ENCODE measurements at places on chromosomes 3 and 15.

DNA sequence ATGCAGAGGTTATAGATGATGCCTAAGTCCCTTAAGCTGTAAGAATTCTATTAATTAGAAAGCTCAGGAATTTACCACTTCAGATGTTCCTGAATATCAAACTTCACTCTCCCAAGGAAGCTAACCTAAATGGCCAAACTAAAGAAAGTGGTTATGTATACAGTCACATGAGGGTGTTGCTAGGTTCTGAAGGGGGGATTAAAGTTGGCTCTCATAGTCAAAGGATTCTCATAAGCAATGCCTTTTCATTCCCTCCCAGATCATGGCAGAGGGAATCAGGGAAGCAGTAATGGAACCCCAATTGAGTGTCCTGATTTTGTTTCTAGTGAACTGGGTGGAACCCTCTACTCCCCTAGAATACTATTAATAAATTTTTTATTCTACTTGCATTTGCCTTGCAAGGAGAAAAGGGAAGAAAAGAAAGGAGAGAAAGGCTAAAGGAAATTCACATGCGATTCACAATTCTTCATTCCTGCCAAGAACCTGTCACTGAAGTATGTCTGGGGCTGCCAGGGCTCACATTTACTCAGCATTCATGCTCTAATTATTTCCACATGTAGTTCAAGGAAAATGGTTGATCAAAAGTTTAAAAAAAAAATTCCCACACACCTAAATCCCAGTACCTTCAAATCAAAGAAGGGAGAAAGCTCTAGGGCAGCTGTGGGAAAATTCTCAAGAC, 25.1 kb downstream of the FSTL1 start:
- DNase-seq = no peak

DNA sequence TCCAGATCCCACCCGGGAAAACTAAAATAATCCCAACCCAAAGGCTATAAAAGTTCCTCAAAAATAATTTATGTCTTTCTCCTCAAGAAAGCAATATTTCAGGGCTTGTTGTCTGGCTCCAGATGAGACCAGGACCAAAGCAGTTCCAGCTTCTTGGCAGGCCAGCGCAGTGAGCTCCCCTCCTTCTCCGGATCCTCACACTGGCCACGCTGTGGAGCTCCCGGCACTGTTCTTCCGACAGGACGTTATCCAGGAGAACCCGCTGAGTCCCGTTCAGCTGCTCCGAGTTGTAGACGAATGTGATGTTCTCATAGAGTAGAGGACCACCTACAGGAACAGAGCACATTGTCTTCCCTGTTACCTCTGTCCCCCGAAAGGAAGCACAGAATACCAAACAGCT, 146.3 kb downstream of the P3H2 start:
- no peak for DNase-seq

DNA sequence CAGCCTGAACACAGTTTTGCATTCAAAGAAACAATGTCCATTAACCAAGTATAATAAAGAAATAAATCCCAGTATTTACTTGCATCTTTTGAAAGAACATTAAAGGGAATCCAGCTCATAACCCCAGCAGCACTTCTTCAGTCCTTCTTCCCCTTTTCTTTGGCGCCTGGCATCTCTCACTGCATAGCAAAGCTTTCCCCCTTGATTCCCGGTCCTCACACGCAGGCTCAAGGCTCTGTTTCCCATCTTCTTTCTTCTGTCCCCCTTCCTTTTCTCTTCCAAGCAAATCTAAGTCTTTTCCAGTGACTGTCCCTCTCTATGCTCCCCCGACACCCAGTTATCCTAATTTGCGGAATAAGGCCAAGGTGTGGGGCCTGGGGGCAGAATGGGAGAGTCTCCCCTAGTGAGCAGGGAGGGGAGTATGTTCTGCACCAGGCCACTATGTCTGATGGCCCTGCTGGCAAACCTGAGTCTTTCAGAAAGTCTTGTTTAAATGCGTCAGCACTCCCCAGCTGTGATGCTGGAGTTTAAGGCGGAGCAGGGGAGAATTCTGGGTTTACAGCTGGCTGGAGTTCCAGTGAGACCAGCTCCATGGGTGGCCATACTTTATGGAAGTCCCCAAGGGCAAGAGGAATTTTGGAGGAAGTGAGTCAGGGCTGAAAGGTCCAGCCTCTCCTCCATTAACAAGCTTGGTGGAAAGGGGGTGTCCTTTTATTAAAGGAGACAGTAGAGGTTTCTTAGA, 42.1 kb downstream of the GOLGA6A start:
- no peak for DNase-seq

DNA sequence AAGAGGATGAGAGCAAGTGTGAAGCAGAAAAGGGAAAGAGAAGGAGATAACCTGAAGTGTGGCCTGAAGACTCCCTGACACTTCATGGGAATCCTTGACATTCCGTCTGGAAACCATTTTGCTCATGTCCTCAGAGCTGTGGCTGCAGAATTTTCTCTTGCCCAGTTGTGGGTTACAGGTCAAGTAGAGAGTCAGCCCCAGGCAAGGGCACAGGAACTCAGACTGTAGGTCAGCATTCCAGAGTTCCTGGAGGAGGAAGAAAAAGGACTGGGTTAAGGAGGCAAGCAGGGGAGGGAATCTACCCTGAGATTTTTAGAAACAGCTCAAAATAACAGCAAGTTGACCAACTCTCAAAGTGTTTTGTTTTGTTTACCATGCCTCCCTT, 4.1 kb upstream of the THSD4 start:
- DNase-seq = no peak

GRCh38 chr3:48695393-48695753, 9.7 kb upstream of the NCKIPSD start:
- DNase-seq = no peak

- DNase-seq = no peak
Observed at GRCh38 chr3:195040773-195041520, 230.0 kb downstream of the XXYLT1 start.

GRCh38 chr15:34336991-34337556, 507 bp downstream of the SLC12A6 start:
- DNase-seq = peak; percentile 49

DNA sequence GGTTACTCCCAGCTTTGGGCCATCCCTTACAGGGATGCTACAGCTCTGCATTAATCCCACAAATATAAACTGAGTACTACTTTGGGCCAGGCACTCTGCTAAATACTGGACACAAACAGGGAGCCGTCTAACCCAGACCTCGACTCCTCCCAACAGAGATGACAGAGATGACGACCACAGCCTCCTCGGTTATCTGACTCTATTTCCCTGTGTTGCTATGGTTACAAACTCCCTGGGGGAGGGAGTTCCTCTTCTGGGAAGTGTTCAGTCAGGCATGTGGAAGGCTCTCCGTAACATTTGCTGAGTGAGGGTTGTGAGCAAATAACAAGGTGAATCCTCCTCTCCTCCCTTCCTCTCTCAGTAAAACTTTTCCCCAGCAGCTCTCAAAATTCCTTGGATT, 6.7 kb upstream of the CMTM7 start:
- no peak for DNase-seq

- no peak for DNase-seq
Observed at GRCh38 chr3:10824468-10824867, 8.4 kb downstream of the SLC6A11 start.

- DNase-seq = peak; percentile 13
Observed at GRCh38 chr3:30524357-30525040, 81.9 kb upstream of the TGFBR2 start.

DNA sequence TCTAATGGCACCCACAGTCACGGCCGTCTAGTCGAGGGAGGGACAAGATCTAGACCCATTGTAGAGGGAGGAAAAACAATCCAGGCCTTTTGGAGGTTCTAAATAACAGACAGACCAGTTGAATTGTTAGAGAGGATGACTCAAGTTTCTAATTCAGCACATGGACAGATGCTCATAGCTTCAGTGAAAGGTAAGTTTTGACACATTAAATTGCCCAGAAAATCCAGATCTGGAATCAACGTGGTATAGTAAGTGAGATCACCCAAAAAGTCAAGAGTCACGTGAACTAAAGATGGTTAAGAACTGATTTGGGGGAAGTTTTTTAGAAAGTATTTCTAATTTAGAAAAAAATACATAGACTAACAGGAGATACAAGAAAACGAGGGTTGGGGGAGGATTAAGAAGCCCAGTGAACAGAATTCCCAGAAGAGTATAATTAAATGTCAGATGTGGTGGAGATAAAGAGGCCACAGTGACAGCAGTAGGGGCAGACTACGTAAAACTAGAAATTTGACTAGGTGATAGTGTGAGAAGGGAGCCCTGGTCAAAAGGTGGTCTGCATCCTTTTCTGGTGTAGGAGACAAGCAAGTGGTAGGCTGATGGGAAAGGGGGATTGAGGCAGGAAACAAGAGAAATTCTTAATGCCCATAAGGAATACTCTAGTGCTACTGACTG, 47.1 kb downstream of the CAPN7 start:
- no peak for DNase-seq

DNA sequence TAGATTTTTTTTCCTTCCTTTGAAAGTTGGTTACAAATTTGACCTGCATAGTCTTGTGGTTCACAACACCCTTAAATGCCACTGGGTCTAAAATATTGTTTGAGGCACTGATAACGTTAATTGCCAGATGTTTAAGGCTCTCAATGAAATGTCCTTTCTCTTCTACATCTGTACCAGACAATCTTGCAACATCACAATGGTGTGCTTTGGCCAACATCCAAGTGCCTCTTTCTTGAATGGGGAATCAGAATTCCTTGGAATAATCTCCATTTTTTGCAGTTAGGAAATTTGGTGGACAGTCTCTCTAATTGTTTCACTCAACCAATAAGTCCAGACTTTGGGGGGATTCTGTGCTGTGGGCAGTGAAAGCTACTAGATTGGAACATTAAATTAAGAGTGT, 26.0 kb upstream of the PEX5L start:
- no peak for DNase-seq

DNA sequence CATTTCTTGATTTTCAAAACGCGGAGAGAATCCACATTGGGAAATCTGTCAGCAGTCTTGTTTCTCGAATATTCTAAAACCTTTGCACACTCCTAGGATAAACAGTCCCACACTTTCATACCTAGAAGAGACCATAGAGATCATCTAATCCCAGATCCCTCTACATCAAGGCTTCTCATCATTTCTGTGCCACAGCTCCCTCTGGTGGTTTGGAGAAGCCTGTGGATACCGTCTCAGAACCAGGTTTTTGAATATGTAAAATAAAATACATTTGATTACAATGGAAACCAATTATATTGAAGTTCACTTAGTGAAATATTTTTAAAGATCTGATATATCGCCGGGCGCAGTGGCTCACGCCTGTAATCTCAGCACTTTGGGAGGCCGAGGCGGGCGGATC, 211.9 kb upstream of the GOLGA6L4 start:
- peak; percentile 24 for DNase-seq

DNA sequence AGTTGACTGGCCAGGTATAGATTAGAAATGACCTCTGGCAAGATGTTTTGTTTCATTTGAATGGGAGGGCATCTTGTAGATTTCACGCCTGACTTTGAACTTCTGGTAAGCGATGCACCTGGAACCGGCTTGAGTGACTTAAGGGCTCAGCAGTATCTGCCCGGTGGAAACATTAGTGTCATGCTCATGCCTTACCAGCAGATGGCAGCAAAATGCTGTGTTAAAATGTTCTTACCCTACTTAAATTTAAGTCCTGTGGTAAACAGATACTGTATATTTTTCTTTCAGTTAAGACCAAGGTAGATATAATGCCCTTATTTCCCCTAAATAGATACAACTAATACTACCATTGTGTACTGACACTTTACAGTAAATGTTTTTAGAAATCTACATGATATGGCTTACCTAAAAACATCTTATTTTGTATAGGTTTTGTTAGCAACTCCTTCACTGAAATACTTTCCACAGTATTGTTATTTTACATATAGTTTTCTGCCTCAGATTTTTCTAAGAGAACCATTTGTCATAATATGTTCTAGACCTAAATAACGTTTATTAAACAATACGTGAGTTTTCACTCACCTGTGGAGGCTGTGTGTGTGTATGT, 25.5 kb downstream of the ASB7 start:
- peak; percentile 69 for DNase-seq

- no peak for DNase-seq
Observed at GRCh38 chr3:37680401-37680800, 181.3 kb upstream of the CTDSPL start.

DNA sequence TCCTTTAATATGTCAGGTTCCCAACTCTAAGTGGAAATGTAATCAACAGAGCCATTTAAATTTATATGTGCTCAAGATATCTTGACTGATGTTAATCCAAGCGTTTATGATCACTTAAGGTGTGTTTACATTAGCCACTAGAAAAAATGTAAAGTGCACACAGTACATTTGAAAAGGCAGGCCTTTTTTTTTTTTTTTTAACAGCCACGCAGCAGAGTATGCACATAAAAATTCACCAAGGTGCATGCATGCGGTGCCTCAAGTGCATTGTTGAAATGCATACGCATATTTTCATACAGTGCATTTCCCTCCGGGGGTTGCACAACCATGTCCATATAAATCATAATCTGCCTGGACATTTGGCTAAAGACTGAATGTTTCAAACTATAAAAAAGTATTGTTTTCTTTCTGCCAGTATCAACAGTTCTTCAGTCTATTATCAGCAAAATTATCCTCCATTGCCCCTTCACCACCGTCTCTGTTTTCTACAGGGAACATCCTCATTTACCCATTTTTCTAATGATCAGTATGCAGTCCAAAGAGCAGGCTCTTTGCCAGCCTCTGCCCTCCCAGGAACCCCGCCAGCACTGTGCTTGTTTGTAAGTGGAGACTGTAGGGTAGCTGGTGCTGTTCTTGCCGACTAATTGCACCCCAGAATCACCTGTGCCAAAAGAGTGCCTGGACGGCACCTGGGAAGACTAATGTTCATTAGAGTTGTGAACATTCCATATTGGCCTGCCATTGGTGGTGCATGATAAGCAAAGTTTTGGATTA, 611.2 kb upstream of the CFAP20DC start:
- no peak for DNase-seq

DNA sequence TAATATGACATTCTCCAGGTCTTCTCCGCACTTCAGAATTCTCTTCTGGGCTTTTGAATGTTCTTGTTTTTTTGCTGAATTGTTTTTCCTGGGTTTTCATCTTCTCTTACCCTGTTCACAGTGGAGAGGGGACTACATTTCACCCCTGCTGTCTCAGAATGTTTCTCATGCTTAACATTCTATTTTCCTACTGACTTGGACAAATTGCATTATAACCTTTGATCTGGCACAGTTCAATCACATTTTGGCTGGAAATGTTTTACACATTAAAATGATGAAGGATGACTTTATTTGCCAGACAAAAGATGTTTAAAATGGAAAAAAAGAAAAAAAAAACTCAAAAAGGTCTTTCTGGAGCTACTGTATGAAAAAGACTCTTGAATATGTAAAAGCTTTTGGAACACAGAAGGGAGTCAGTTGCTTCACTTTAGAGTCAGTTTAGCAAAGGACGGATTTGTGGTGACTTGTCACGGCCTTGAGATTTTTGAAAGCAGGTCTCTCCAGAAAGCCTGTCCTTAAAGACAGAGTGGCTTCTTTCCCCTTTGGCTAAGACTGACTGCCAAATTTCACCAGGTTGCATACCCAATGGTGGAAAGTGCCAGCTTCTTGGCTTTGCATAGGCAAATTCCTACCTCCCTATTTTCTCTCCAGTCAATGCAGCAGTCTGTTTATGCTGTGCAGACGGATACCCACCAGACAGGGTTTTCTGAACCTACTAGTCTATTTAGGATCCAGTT, 401.0 kb upstream of the TBL1XR1 start:
- DNase-seq = no peak

- no peak for DNase-seq
Observed at GRCh38 chr3:100871306-100871705, 121.9 kb downstream of the ABI3BP start.

GRCh38 chr3:129973853-129974563, 512 bp upstream of the TRH start:
- DNase-seq = no peak

All from activated CD4-positive, alpha-beta memory T cell treated with anti-CD3 and anti-CD28 coated beads for 36 hours (primary cell).